Activated naive CD4-positive, alpha-beta T cell treated with anti-CD3 and anti-CD28 coated beads for 36 hours (primary cell): ENCODE measurements at places on chromosomes 5 and 9. TPM values are rescaled to one million over a fixed set of nuclear protein-coding genes. Genes with fewer than 3 reads are reported as not detected.
A peak's percentile ranks its signal among the peaks of the same experiment; 100 is the strongest.

GRCh38 chr5:132269635-132270334, 12.3 kb downstream of the PDLIM4 start:
- DNase-seq, result peak; percentile 2
- peaks cover 12% of the 10 kb centered on the region for H3K4me1 ChIP-seq
- H3K36me3 ChIP-seq, result no peaks in the 10 kb centered on the region
- H3K27ac ChIP-seq, result no peak overlapping the region

The SPATA31D4 gene
- not detected for total RNA-seq

DNA sequence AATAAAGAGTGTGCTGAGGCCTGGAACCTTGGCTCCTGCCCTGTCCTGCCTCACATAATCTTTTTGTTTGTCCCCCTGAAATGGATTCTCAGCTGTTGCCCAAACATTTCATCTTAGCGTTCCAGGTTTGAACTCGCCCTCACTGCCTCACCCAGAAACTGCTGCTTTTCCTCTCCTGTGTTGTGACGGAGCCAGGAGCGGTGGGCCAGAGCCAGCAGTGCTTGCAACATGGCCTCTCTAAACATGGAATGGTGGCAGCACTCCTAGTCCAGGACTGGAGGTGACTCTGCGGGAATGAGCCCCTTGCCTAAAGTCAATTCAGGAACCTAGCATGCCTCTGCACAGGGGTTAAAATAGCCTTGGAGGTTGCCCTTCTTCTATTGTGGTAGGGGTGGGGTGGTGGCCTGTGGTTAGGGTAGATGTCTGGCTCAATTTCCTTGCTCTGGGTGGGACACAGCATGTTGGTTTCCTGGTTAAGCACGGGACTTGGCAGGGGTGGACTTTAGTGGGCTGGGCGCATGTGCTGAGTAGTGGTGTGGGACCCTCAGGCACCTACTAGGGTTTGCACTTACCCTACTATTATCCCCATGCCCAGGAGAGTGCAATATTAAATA, 101.6 kb downstream of the SLC25A46 start:
- peaks cover 5% of the 10 kb centered on the region for H3K27me3 ChIP-seq
- no peaks in the 10 kb centered on the region for H3K36me3 ChIP-seq
- no peak overlapping the region for H3K27ac ChIP-seq

- H3K4me1 ChIP-seq, result peaks cover 30% of the 10 kb centered on the region
- DNase-seq, result no peak
- H3K4me3 ChIP-seq, result no peak overlapping the region
- no peaks in the 10 kb centered on the region for H3K27me3 ChIP-seq
- H3K36me3 ChIP-seq, result peaks cover 35% of the 10 kb centered on the region
Observed at GRCh38 chr9:93480262-93480661, 26.9 kb upstream of the FAM120AOS start.

The LCN9 gene
- not detected for total RNA-seq

- peak; percentile 36 for DNase-seq
- no peak overlapping the region for H3K4me3 ChIP-seq
- no peaks in the 10 kb centered on the region for H3K36me3 ChIP-seq
- H3K4me1 ChIP-seq, result no peaks in the 10 kb centered on the region
- H3K27ac ChIP-seq, result no peak overlapping the region
Observed at GRCh38 chr9:2570615-2571479, 50.7 kb upstream of the VLDLR start.

GRCh38 chr5:168042284-168043068, 249.0 kb upstream of the WWC1 start:
- DNase-seq, result no peak
- H3K4me1 ChIP-seq, result no peaks in the 10 kb centered on the region
- no peak overlapping the region for H3K27ac ChIP-seq
- no peak overlapping the region for H3K4me3 ChIP-seq

GRCh38 chr5:50709471-50709870, 43.0 kb downstream of the PARP8 start:
- H3K27ac ChIP-seq, result peak overlapping the region; percentile 74
- H3K4me1 ChIP-seq, result peaks cover 72% of the 10 kb centered on the region
- H3K4me3 ChIP-seq, result no peak overlapping the region
- no peak for DNase-seq
- no peaks in the 10 kb centered on the region for H3K36me3 ChIP-seq
- H3K27me3 ChIP-seq, result no peaks in the 10 kb centered on the region

DNA sequence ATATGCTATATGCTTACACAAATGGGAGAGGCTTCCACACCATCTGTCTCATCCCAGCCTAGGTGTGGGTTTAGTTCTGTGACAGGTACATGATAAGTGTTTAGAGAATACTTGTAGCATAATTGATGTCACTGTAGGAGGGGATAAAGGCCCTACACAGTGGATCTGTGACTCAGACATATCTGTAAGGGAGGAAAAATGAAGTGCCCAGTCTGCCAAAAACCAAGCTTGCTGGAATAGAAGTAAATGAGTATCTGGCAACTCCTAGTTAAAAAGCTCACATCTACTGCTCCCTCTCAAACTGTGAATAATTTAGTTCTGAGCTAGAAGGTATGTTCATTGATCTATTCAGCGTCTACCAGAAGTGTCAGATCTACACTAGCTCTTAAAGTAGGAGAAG, 38.9 kb upstream of the FAM174A start:
- H3K27ac ChIP-seq, result no peak overlapping the region
- peaks cover 2% of the 10 kb centered on the region for H3K27me3 ChIP-seq
- no peaks in the 10 kb centered on the region for H3K4me1 ChIP-seq
- H3K4me3 ChIP-seq, result no peak overlapping the region
- no peaks in the 10 kb centered on the region for H3K36me3 ChIP-seq

- H3K4me3 ChIP-seq, result no peak overlapping the region
- H3K27ac ChIP-seq, result no peak overlapping the region
- no peaks in the 10 kb centered on the region for H3K4me1 ChIP-seq
- peaks cover 31% of the 10 kb centered on the region for H3K27me3 ChIP-seq
- H3K36me3 ChIP-seq, result peaks cover 2% of the 10 kb centered on the region
- DNase-seq, result no peak
Observed at GRCh38 chr5:181133610-181134231, 2.8 kb upstream of the OR2V1 start.

DNA sequence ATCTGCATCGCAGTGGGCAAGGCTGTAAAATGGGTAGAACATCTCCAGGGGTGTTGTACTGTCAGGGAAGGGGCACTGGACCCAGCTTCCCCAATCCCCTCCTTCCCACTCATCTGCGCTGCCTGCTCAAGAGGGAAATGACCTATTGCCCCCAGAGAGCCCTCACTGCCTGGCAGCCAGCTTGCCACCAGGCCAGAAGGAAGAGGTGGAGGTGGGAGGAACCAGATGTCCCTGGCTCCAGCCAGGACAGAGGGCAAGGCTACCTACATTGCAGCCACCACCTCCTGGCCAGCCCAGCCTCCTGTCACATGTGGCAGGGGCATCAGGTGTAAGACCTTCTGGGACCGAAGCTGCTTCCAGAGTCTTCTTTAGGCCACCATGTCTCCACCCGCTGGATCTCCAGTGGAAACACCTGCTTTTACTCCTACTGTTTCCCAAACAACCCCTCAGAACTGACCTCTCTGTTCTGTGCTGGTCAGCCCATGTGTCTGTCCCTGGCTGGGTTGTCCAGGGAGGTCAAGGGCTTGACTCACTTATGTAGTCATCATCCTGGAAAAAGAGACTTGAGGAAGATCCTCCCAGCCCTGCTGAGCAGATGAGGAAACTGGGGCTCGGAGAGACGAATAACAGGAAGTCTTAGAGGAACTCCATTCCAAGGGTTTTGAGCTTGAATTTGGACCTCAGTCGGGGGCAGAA, 42.3 kb downstream of the JADE2 start:
- DNase-seq, result no peak
- no peaks in the 10 kb centered on the region for H3K27me3 ChIP-seq
- H3K36me3 ChIP-seq, result peaks cover 30% of the 10 kb centered on the region
- H3K4me3 ChIP-seq, result no peak overlapping the region

GRCh38 chr5:174325961-174326360, 280.5 kb downstream of the NSG2 start:
- no peak overlapping the region for H3K4me3 ChIP-seq
- no peak for DNase-seq
- H3K27me3 ChIP-seq, result peaks cover 29% of the 10 kb centered on the region
- no peak overlapping the region for H3K27ac ChIP-seq
- no peaks in the 10 kb centered on the region for H3K36me3 ChIP-seq
